Vagina (tissue), 2 donors: ENCODE measurements at places on chromosomes 4 and X. TPM values are rescaled to one million over a fixed set of nuclear protein-coding genes. Genes with fewer than 3 reads are reported as not detected.

- no peaks in the 10 kb centered on the region for H3K36me3 ChIP-seq
- no peaks in the 10 kb centered on the region for H3K4me1 ChIP-seq
- H3K27me3 ChIP-seq, result no peaks in the 10 kb centered on the region
- no peak overlapping the region for H3K27ac ChIP-seq
- no peak overlapping the region for H3K4me3 ChIP-seq
- no peak for DNase-seq
These were observed 8.2 kb downstream of the DCAF8L2 start for GRCh38 chrX:27598312-27598711.

- H3K4me1 ChIP-seq, result no peaks in the 10 kb centered on the region
- no peak for DNase-seq
- H3K36me3 ChIP-seq, result no peaks in the 10 kb centered on the region
- H3K27ac ChIP-seq, result no peak overlapping the region
- no peak overlapping the region for H3K4me3 ChIP-seq
These were observed 86.2 kb downstream of the PPEF1 start for GRCh38 chrX:18793601-18794089.

DNA sequence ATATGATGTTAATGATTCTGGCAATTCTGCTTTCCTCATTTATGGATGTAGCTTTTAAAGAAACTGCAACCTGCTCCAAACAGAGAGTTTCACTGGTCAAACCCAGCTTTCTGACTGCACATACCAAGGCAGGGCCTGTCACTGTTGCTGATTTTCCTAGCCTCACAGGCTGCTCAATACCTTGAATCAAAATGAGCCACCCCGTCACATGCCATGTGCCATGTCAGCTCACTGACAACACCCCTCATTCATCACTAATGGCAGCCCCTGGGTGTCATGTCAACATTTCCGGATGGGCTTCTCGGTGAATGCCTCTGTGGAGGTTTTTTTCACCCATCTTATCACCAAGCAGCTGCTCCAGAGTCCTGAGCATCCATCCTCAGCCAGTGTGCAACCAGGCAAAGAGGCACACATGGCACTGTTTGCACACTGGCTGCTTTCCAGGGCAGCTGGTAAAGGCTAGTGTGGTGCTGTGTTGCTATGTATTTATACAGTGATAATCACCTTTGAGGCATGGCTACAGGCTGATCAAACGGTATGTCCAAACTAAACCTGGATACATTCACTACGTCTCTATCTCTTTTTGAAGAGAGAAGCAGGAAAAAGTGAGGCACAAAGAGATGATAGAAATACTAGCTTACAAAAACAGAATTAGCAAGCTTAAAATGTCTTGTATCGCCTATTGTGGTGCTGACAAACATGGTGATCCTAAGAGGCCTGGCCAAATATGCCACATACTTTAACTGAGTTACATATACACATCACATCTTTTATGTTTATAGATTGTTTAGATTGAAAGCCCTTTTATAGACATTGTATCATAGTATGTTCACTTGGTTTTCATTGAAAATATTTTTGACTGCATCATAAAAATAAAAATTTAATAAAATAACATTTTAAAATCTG is 94.6 kb upstream of the INPP4B start:
- no peaks in the 10 kb centered on the region for H3K27me3 ChIP-seq
- DNase-seq, result no peak
- H3K27ac ChIP-seq, result no peak overlapping the region
- H3K4me1 ChIP-seq, result no peaks in the 10 kb centered on the region
- no peaks in the 10 kb centered on the region for H3K36me3 ChIP-seq

- H3K4me3 ChIP-seq, result peak overlapping the region; percentile 69
- no peak for DNase-seq
- H3K4me1 ChIP-seq, result peaks cover 43% of the 10 kb centered on the region
- H3K27me3 ChIP-seq, result no peaks in the 10 kb centered on the region
- H3K27ac ChIP-seq, result peak overlapping the region; percentile 97
- H3K36me3 ChIP-seq, result no peaks in the 10 kb centered on the region
These were observed 1.1 kb upstream of the TBC1D14 start for GRCh38 chr4:6908432-6909112.

GRCh38 chrX:136823175-136823574 is 42.4 kb upstream of the ARHGEF6 start:
- H3K27me3 ChIP-seq, result no peaks in the 10 kb centered on the region
- no peak for DNase-seq
- H3K36me3 ChIP-seq, result no peaks in the 10 kb centered on the region
- no peak overlapping the region for H3K4me3 ChIP-seq
- no peaks in the 10 kb centered on the region for H3K4me1 ChIP-seq

- H3K4me1 ChIP-seq, result no peaks in the 10 kb centered on the region
- H3K27ac ChIP-seq, result no peak overlapping the region
- H3K36me3 ChIP-seq, result no peaks in the 10 kb centered on the region
- DNase-seq, result no peak
- H3K27me3 ChIP-seq, result no peaks in the 10 kb centered on the region
These were observed 21.7 kb upstream of the MFAP3L start for GRCh38 chr4:170047771-170048354.

DNA sequence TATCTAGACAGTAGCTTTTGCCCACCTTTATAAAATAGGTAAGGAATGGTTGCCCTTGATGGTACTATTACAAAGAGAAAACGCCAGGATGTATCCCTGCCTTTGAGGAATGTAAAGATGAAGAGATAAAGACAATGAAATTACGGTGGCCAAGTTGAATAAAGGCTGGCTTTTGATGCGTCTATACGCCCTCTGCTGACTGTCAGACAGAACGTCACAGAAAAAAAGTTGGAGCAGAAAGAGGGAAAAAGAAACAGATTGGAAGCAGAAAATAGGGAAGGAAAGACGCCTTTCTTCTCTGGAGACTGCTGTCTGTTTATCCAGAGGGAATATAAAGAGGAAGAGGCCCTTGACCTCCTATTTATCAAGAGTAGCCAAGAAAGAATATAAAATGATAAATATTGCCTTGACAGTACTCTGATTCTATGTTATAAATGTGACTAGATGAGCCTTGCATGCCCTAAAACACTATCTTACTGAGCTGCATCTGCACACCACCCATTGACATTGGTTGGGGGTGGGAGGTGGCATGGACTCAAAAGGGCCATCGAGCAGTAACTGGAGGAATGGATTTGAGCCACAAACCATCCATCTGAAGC is 30.6 kb downstream of the PCDH19 start:
- H3K36me3 ChIP-seq, result no peaks in the 10 kb centered on the region
- H3K4me3 ChIP-seq, result no peak overlapping the region
- no peaks in the 10 kb centered on the region for H3K4me1 ChIP-seq
- H3K27ac ChIP-seq, result no peak overlapping the region
- DNase-seq, result no peak
- no peaks in the 10 kb centered on the region for H3K27me3 ChIP-seq

GRCh38 chr4:17024425-17024824 is 126.0 kb upstream of the LDB2 start:
- H3K27ac ChIP-seq, result no peak overlapping the region
- H3K27me3 ChIP-seq, result no peaks in the 10 kb centered on the region
- DNase-seq, result no peak
- no peaks in the 10 kb centered on the region for H3K36me3 ChIP-seq

DNA sequence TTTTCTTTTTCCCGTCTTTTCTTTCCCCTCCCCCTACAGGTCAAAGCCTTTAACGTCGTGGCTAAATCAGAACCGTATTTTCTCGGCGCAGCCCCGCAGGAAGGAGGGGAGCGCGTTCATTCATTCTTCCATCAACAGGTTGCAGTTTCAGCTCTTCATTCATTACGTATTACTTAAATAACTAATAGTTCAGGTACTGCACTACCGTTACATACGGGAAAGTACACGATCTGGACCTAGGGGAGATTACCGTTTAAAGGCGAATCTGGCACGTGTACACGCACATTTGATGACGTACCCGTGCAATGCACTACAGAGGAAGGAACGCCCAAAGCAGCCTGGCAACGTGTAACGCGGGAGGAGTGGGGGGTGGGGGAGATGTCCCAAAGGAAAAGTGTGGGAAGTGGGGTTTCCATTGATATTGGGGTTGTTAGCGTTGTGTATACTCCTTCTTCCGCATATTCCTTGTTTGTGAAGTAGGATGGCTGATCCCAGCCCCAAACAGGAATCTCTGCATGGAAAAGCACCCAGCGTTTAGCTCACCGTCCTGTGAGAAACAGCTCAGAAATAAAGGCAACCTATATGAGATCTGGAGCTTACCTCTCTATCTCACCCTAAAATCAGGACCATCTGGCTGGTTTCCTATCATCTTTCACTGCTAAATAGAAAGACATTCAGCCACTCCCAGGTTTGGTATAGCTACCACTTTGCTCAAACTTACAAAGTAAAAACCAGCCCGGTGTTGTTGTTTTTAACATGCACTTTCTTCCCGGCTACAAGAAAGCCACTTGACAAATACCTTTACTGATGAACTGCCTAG is 585 bp upstream of the SEC24D start:
- peak overlapping the region; percentile 70 for H3K4me3 ChIP-seq
- no peaks in the 10 kb centered on the region for H3K36me3 ChIP-seq
- H3K27ac ChIP-seq, result peak overlapping the region; percentile 93
- H3K27me3 ChIP-seq, result no peaks in the 10 kb centered on the region

- H3K27me3 ChIP-seq, result no peaks in the 10 kb centered on the region
- no peak overlapping the region for H3K4me3 ChIP-seq
These were observed 50.3 kb downstream of the NELFA start for GRCh38 chr4:1958276-1959103.

DNA sequence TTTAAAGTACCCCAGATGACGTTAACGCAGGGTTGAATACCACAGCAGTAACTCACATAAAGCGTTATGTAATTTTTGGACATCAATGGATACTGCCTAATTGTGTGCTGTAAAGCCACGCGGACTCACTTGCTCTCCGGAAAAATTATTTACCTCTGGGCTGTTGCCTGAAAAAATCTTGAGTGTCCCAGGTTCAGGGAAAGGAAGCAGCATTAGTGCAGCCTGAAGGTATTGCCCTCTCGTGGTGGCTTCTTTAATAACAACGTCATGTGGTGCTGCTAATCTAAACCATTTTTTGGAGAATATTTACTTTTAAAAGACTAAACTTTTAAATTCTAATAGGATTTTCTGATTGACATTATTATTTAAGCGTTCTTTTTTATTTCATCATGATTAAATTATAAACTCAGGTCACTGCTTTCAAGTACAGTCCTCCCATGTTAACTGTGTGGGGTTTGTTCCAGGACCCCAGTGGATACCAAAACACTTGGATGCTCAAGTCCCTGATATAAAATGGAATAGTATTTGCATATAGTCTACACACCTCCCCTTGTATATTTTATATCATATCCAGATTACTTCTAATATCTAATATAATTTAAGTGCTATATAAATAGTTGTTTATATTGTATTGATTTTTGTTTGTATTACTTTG is 384.8 kb downstream of the FAM133A start:
- no peak overlapping the region for H3K27ac ChIP-seq
- no peaks in the 10 kb centered on the region for H3K27me3 ChIP-seq
- no peaks in the 10 kb centered on the region for H3K4me1 ChIP-seq
- H3K36me3 ChIP-seq, result no peaks in the 10 kb centered on the region

GRCh38 chrX:13669246-13669737 is 16.4 kb downstream of the TCEANC start:
- no peak overlapping the region for H3K4me3 ChIP-seq
- H3K4me1 ChIP-seq, result peaks cover 5% of the 10 kb centered on the region
- DNase-seq, result no peak
- peak overlapping the region; percentile 62 for H3K27ac ChIP-seq
- H3K36me3 ChIP-seq, result no peaks in the 10 kb centered on the region

GRCh38 chrX:16101581-16101980 is 21.8 kb upstream of the GRPR start:
- no peaks in the 10 kb centered on the region for H3K36me3 ChIP-seq
- no peaks in the 10 kb centered on the region for H3K4me1 ChIP-seq
- H3K27ac ChIP-seq, result no peak overlapping the region

GRCh38 chr4:26692014-26692726 is 108.3 kb downstream of the TBC1D19 start:
- no peaks in the 10 kb centered on the region for H3K36me3 ChIP-seq
- H3K4me3 ChIP-seq, result no peak overlapping the region

DNA sequence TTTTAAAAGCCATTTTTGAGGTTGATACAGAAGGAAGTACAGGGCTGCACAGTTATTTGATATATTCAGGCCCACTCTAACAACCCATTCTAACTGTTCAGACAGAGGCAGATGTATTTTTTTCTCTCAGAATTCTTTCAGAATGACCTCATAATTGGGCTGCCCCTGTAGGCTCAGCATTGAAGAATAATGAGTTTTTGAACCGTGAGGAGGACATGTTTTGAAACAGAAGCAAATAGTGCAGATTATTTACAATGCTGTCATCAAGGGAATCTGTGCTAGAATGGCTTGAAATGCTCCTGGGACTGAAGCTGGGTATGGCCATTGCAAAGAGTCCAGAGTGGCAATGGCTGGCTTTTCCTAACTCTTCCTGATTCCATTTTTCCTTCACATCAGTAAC is 158.1 kb downstream of the SOX3 start:
- H3K27ac ChIP-seq, result no peak overlapping the region
- H3K4me1 ChIP-seq, result no peaks in the 10 kb centered on the region
- no peaks in the 10 kb centered on the region for H3K36me3 ChIP-seq
- H3K27me3 ChIP-seq, result no peaks in the 10 kb centered on the region

DNA sequence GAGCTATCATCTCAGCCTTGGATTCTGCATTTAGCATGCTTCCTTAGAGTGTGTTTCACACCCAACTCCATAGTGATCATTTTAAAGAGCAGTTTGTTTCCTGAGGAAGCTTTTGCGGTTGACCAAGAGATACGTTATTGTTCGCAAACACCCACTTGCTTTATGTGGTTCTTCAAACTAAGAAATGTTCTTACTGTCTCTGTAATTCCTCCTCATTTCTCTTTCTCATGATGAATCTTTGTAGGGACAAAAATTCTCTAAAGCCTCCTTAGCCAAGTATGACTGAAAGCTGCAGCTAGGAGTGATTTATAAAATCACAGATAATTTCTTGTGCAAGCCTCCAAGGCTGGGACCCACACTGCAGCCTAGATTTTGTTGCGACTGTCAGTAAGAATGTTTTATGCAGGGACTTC is 10.0 kb downstream of the TNIP3 start:
- H3K27ac ChIP-seq, result no peak overlapping the region
- no peak overlapping the region for H3K4me3 ChIP-seq
- peaks cover 10% of the 10 kb centered on the region for H3K4me1 ChIP-seq
- no peaks in the 10 kb centered on the region for H3K27me3 ChIP-seq
- no peaks in the 10 kb centered on the region for H3K36me3 ChIP-seq
- DNase-seq, result no peak

- no peaks in the 10 kb centered on the region for H3K4me1 ChIP-seq
- H3K27me3 ChIP-seq, result no peaks in the 10 kb centered on the region
- no peak overlapping the region for H3K27ac ChIP-seq
- DNase-seq, result no peak
These were observed 143.9 kb upstream of the DIPK2B start for GRCh38 chrX:45344594-45344993.

LRAT gene
- total RNA-seq, result not detected

CCDC110 gene
- total RNA-seq, result 1.2 TPM

SYTL4 gene
- 21.9 TPM for total RNA-seq

SPIN3 gene
- total RNA-seq, result 12.8 TPM

TIMP1 gene
- total RNA-seq, result 309 TPM

HAND2 gene
- 26.0 TPM for total RNA-seq

PDCL2 gene
- total RNA-seq, result not detected
